Esophagus muscularis mucosa (tissue), 4 donors: ENCODE measurements at places on chromosomes 4 and X.

- no peak for DNase-seq
Measured at GRCh38 chr4:113146876-113147358, 97.5 kb downstream of the ANK2 start.

DNA sequence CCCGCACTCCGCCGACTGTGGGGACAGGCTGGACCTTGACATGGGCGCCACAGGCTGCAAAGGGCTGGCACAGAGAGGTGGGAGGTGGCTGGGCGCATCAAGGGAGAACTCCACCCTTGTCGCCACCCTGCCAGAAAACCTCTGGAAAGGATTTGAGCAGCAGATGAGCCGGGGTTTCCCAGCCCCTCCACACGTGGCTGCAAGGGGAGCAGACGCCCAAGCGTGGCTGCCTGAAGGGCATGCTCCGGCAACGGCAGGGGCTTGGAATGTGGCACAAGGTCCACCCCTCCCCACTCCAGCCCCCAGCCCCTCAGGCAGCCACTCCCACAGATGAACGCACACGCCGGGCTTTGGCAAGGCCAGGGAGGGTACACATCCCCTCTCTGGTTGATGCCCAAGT, 4.6 kb downstream of the BGN start:
- DNase-seq, result no peak

GRCh38 chr4:177369372-177369771, 59.7 kb downstream of the NEIL3 start:
- no peak for DNase-seq

DNA sequence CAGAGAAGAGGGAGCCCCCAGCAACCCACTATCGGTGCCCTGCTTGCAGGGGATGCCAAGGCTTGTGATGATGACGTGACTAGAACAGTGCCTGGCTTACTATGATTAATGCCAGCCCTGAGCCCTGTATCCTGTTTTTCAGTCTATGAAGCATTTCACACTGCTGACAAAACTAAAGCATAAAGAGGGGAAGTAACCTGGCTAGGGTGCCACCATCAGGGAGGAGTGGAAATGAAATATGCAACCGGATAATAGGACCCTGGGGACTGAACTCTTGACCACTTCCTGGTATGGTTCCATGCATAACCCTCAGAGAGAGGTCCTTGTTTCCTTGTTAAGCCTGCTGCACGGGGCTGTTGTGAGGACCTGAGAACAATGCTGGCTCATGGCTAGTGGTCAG, 50.3 kb downstream of the MED28 start:
- DNase-seq, result peak; percentile 60

- DNase-seq, result no peak
Measured at GRCh38 chr4:84677995-84678394, 95.1 kb downstream of the CDS1 start.

- DNase-seq, result no peak
Measured at GRCh38 chr4:88138561-88138960, 19.9 kb downstream of the ABCG2 start.

- DNase-seq, result no peak
Measured at GRCh38 chr4:24675721-24676389, 91.5 kb upstream of the DHX15 start.

GRCh38 chr4:31088600-31089230, 368.5 kb downstream of the PCDH7 start:
- DNase-seq, result no peak
